Stimulated activated CD8-positive, alpha-beta memory T cell treated with anti-CD3 and anti-CD28 coated beads, Interleukin-4, amount 100 ng/mL, for 4 hours (primary cell): ENCODE measurements at places on chromosomes 5 and 9.

- DNase-seq, result no peak
These were observed 31.7 kb upstream of the BASP1 start for GRCh38 chr5:17185773-17186172.

- peak; percentile 50 for DNase-seq
These were observed 915 bp downstream of the ZFAND5 start for GRCh38 chr9:72363908-72364678.

- no peak for DNase-seq
These were observed 16.7 kb downstream of the RC3H2 start for GRCh38 chr9:122888480-122888879.

- no peak for DNase-seq
These were observed 143.0 kb upstream of the RPS23 start for GRCh38 chr5:82421119-82421518.

- no peak for DNase-seq
These were observed 19.6 kb upstream of the RPS23 start for GRCh38 chr5:82297711-82298110.

- no peak for DNase-seq
These were observed 122.9 kb downstream of the DMAC1 start for GRCh38 chr9:7676609-7677156.

- DNase-seq, result no peak
These were observed 30.2 kb downstream of the SREK1 start for GRCh38 chr5:66174338-66174737.

- DNase-seq, result no peak
These were observed 106.5 kb upstream of the SIMC1 start for GRCh38 chr5:176131771-176132170.

DNA sequence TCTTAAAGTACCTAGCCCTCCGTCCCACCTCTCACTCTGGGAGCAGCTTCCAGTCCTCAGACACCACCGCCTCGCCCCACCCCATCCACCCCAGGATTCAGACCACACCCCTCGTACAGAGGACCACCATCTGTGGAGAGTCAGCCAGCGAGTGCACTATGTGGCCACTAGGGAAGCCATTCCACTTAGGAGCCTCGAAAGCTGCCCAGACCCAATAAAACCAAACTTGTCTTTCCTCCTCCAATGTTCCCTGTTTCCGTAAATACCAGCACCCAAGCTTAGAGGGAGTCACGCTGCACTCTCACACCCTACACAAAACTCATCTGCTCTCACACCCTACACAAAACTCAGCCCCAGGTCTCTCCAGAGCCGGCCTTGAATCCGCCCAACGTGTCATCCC lies 1.9 kb downstream of the GCNT4 start:
- DNase-seq, result no peak

DNA sequence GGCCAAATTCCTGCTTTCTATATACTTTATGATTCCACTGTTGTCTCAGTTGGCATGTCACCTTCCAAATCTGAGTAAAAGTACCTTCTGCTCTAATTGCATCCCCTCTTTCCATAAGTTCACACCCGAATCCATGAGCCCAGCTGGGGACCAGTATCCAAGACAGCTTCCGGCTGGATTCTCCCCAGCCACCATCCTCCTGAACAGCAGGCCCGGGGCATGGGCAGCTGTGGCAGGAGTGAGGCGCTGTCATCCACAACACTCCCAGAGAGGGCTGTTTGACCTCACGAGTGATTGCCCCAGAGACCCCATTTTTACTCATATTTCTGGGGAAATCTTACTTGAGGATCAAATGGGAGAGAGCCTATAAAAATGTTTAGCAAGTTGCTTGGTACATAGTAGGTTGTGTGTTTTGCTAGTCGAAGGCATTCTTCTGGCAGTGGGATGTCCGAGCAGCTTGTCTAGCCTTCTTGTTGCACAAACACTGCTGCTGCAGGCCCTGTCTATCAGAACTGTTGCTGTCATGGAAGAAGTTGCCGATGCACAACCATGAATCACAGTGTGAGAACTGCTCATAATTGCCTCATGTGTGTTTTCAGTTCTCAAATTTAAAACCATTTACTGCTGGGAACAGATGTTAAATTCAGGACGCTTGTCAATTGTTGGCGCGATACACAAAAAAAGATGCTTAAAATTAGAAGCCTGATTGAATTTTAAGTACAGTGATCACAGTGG lies 93.8 kb downstream of the HSPA4 start:
- DNase-seq, result no peak

DNA sequence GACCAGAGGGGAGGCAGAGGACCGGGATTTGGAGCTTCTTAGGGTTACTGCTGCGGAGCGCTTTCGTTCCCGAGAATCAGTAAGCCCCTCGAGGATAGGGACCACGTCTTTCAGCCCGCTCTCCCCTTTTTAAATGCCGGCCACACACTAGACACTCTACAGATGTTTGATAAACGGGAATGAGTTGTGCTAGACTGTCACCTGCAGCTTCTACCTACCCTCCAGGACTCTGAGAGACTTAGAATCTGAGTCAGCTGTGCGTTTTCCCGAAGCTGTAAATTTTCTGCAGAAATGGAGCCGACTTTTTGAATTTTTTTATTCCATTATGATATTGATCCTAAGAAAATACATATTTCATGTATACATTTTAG lies 670 bp downstream of the CCDC171 start:
- no peak for DNase-seq

GRCh38 chr9:118928722-118929121 lies 440.5 kb downstream of the BRINP1 start:
- DNase-seq, result no peak

DNA sequence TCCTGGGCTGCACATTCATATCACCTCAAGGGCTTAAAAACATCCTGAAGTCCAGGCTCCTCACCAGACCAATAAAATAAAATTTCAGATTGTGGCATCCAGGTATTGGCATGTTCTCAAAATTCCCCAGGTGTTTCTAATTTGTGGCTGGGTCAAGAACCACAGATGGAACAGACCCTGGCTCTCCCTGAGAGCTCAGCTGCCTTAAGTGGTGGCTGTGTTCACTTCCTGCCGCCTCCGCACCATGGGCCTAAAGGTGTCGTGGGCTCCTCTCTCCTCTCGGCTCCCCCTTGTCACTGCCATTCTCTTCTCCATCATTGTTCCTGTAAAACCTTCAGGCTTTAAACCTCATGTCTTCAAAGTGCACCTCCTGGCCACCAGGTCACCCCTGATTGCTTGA lies 17.8 kb upstream of the CCNJL start:
- no peak for DNase-seq

GRCh38 chr5:133729800-133730199 lies 117.5 kb upstream of the FSTL4 start:
- DNase-seq, result no peak

- no peak for DNase-seq
These were observed 32.8 kb upstream of the TGFBI start for GRCh38 chr5:135995976-135996375.

GRCh38 chr5:95963650-95964410 lies 2.2 kb upstream of the ELL2 start:
- no peak for DNase-seq

DNA sequence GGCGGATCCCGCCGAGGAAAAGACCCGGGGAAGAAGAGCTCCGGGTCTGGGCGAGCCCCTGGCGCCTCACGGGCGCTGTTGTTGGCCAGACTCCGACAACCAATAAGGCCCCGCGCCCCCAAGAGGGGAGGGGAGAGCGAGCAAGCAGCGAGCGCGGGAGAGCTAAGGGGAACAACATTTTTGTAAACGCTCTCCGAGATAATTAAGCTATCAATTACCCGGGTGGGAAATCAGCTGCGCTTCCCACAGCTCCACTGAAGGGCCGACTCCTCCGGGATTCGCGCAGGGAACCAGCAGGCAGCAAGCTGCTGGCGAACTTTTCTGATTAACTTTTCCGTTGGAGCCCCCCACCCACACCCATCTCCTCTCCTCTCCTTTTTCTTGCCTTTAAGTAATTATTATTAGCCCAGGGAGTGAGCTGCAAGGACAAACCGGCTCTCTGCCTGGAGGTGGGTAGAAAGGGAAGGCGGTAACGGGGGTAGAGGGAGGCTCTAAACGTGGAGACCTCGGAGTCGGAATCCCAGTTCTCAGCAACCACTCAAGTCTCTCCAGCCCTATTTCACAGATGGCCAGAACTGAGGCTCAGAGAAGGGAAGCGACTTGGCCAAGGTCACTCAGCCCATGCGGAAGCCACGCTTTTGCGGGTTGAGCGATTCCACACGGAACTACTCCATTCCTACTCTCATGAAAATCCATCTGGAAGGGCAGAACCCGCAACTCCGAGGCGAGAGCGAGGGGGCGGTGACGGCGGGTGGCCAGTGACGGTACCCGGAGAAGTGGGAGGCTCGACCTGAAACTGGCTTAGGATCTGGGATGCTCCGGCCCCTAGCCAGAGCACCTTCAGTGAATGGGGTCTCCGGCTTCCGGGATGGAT lies 1.3 kb downstream of the ASTN2 start:
- no peak for DNase-seq
